Stimulated activated CD8-positive, alpha-beta memory T cell treated with anti-CD3 and anti-CD28 coated beads, Interleukin-7, amount 100 ng/mL, for 48 hours (primary cell): ENCODE measurements at places on chromosomes 12 and 14.

DNA sequence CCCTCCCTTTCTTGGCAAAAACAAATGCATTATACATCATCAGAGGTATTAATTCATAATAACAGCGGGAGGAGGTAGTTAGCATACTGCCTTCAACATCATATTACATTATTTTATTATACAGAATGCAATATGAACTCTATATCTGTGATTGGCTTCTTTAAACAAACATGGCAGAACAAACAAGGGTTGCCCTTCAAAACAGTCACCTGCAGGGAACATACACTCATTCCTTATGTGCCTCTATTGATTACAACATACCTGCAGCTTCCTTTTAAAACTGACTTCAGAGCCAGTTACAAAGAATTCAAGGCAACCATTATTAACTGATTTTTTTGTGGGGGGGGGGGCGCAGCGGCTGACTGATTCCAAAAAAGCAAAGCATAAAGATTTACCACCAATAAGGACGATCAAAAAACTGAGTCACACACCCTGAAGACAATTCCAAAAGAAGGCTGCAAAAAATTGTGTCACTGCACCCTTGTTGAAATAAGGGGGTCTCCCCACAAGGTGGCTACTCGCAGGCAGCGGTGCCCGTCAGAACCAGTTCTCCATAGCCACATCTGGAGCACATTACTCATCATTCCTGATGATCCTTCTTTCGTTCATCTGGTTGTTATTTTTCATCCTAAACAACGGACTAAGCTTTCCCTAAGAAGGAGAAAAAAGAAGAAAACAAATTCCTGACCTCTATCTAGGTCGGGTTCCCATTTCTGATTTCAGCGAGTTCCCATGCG is 51.8 kb downstream of the SMUG1 start:
- no peak for DNase-seq

- DNase-seq: no peak
Observed at GRCh38 chr12:92133795-92134637, 11.6 kb downstream of the BTG1 start.

- no peak for DNase-seq
Observed at GRCh38 chr12:25615119-25615518, 62.0 kb upstream of the LMNTD1 start.

DNA sequence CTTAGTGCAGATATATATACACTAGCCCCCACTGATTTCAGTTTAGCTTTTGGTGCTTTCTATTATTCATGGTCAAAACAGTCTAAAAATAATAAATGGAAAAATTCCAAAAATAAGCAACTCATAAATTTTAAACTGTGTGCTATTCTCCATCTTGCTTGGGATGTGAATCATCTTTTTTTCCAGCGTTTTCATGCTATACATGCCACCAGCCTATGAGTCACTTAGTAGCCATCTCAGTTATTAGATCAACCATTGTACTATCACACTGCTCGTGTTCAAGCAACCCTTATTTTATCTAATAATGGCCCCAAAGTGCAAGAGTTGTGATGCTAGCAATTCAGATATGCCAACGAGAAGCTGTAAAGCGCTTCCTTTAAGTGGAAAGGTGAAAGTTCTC is 73.9 kb upstream of the KRR1 start:
- no peak for DNase-seq

GRCh38 chr12:82896979-82897378 is 210.3 kb downstream of the TMTC2 start:
- no peak for DNase-seq

DNA sequence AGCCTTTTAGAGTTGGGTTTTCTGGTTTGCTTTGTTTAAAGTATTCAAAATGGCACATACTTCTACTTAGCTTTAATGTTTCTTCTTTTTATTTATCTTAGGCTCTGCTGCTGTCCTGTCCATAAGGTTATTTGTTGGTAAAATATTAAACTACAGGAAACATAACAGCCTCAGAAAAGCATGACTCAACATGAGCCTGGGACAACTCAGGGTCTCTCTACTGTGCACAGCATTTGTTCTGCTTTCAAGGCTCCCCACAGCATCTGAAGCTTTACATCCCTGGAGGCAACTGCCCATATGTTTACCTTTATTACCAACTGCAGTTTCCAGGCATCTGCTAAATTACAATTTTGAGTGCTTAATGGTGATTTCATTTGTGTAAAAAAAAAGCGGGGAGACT is 954.2 kb upstream of the FBXO33 start:
- no peak for DNase-seq

GRCh38 chr14:30580616-30581282 is 21.8 kb downstream of the G2E3 start:
- DNase-seq: no peak

- no peak for DNase-seq
Observed at GRCh38 chr14:67778792-67779191, 37.6 kb downstream of the ZFYVE26 start.

DNA sequence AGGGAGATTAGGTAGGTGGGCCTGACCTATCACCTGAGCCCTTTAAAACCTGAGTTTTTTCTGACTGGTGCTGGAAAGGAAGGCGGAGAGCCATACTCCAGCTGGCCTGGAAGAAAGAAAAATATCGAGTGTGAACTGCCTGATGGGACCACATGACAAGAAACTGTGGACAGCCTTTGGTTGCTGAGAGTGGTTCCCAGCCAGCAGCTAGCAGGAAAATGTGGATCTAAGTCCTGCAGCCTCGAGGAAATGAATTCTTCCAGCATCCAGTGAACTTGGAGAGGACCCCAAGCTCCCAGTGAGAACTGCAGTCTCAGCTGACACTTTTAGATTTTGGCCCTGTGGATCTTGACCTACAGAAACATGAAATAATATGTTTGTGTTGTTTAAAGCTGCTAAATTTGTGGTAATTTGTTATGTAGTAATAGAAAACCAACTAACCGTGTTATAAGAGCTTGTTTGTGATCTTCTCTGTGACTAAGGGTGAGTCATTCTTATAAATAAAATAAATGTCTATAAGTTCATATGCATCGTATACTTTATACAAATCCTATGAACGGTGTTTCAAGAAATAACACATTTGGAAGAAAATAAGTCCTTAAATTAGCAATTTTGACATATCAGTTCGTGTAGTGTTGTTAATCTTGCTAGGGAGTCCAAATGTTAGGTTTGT is 359.6 kb downstream of the BMP4 start:
- DNase-seq: no peak

DNA sequence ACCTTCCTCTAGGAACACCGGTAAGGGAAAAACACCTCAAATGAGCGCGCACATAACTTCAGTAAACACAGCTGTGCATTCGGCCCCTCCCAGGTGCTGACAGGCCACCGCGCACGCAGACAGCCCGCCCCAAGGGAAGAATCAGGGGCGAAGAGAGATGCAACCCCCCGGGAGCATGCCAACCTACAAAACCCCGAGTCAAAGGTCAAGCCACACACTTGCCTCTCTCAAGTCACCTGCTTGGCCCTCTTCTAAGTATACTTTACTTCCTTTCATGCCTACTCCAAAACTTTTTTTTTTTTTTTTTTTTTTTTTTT is 2.3 kb upstream of the CYP46A1 start:
- DNase-seq: no peak

- no peak for DNase-seq
Observed at GRCh38 chr12:106646472-106646871, 63.7 kb downstream of the RFX4 start.

DNA sequence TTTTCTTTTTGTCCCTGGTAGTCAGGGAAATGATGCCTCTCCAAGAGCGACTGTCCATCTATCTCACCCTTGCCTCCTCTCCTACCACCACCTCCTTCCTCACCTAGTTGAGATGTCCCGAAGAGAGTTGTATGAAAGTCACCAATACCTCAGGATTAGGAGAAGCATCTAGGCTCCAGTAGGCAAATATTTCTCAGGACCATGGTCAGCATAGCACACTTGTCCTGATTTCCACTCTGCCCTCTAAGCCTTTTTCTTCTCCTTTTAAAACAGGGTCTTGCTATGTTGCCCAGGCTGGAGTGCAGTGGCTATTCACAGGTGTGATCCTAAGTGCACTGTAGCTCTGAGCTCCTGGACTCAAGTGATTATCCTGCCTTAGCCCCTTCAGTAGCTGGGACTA is 268.4 kb upstream of the PELI2 start:
- no peak for DNase-seq

DNA sequence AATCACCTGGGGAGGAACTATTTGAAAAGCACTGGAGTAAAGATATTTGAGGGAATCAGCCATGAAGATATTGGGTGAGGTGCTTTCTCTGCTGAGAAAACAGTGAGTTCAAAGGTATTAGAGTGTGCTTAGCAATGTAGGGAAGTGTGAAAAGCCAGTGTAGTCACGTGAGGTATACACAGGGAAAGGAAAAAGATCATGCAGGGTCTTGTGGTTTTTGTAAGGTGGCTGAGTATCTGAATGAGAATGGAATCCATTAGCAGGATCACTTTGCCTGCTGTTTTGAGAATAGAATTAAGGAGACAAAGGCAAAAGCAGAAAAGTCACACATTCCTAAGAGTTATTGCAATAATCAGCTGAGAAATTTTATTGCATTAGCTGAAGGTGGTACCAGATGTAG is 193.0 kb downstream of the PIK3C2G start:
- DNase-seq: no peak

GRCh38 chr14:63496837-63497400 is 46.3 kb downstream of the PPP2R5E start:
- no peak for DNase-seq

DNA sequence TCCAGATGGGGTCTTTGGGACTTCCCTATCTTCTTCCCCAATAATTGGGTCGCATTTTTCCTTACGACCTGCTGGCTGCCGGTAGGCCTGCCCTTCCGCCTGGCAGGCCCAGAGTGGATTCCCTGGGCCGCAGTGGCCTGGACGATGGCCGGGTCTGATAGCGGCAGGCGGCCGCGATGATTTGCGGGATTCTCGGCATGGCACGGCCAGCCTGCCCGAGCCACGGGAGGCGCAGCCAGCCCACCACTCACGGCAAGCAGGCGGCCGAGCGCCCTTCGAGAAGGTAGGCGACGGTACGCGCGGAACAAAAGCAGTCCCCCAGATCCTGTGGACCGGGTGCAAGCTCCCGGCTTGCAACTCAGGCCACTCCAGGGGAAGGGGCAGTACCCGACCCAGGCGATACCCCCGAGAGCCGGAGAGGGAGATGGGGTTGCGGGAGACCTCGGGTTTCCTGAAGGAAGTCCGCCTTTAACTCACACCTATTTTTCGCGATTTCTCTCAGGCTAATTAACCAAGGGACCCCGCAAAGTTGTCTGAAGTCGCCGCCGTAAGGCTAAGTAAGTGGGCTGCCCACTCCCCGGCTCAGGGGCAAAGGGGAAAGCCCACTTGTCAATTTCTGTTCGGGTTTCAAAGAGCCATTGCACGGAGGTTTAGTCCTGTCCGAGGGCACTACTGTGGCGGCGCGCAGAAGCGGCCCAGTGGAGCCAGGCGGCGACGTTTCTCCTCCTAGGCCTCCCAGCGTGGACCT is 1.4 kb upstream of the GSC start:
- DNase-seq: no peak

DNA sequence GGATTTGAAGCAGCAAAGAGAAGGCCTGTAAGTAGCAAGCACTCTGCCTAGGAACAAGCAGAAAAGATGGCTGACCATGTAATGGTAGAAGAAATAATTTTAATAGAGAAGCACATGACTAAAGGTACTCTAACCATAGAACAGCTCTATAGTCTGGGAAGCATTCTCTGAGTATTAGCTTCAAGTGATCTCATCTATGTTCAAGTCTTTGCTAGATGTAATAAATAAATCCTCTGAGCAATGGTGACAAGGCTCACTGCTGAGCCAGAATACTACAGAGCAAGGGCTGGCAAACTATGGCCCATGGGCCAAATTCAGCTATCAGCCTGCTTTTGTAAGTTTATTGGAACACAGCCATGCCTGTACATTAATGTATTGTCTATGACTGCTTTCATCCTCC is 84.8 kb downstream of the PEBP1 start:
- DNase-seq: no peak

DNA sequence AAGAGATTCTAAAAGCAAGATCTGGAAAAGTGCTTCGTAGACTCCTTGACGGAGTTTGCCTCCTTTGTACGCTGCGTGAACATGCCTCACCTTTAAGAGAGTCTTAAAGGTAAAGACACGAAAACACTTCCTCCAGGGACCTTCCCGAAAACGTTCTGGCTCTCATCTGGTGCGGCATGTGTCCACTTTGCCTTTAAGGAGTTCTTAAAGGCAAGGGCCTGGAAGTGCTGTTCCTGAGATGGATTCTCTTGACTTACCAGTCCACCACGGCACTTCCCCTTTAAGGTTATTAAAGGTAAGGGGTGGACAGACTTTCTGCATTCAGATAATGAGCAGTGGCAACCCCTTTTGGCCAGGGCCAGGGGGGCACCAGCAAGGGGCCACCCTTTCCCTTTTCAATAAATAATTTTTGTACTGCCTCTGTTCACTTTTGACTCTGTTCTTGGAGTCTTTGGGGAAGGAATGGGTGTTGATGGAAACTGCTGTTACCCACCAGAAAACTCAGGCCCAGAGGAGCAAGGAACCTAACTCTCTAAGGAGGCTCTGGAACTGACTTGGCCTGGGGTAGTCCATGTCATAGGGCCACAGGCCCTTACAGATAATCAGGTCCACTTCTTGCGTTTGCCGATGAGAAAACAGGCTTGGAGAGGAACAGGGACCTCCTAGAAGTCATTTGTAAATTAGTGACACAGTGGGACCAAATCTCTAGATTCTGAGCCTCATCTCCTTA is 4.4 kb downstream of the REM2 start:
- DNase-seq: peak; percentile 19

GRCh38 chr12:46521145-46521544 is 148.6 kb upstream of the SLC38A2 start:
- DNase-seq: no peak

DNA sequence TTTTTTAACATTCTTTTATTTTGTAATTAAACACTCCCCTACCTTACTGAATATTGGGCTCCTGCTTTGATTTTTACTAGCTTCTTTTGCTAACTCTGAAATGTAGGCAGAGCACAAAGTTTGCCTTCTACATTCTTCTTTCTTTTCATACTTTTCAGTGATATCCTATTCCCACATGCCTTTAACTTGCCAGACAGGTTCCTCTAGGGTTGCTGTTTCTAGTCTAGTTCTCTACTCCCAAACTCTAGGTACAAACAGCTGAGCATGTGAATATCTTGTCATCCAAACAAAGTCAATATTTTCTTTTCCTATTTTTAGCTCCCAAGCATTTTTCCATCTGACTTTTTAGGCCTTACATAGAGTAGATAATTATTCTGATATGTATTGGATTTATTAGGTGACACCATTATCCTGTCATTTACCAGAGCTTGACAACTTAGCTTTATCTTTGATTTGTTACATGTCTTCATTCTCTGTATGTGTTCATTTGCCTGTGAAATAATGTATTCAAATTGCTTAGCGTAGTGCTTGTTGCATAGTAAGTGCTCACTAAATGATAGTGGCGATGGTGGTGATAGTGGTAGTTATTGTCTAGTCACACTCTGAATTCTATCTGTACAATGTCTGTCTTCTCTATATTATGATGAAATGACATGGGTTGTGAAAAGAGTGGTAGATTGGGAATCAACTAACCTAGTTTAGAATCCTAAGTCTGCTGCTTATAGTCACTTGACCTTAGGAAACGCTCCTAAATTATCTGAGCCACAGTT is 73.6 kb upstream of the DNM1L start:
- DNase-seq: no peak

DNA sequence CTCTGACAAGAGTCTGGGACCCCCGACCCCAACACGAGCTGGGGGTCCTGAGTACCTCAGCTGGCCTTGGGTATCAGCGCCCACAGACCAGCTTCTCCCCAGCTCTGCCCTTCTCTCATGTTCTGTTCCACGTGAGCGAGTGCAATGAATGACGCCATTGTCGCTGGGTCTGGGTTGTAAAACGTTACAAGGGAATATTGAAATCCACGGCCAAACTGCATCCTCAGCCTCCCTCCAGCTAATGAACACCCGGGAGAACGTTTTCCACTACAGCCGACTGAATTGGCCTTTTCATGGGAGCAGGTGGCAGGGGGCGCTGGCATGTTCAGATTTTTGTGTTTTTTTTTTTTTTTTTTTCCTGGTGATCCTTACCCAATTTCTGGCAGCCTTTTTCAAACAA is 34.7 kb downstream of the TBX5 start:
- no peak for DNase-seq
